ENCODE measurements at places on chromosomes 5 and 9. TPM values are rescaled to one million over a fixed set of nuclear protein-coding genes. Genes with fewer than 3 reads are reported as not detected.

- no peak for DNase-seq
Measured at GRCh38 chr9:95090871-95091577, 226.5 kb downstream of the FANCC start.

DNA sequence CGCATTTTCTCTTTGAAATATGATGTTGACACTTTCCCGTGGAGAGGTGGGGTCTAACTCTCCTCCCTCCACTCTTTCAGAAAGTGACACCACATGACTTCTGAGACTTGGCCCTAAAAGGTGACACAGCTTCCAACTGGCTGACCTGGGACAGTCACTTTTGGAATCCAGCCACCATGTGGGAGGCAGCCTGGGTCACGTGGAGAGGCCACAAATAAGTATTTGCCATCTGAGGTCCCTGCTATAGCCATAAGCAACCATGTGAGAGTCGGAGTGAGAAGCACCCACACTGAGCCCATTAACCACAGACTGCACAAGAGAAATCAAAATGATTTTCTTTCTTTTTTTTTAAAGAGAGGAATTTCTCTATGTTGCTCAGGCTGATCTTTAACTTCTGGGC is 4.1 kb upstream of the PHYKPL start:
- no peak for DNase-seq

GRCh38 chr9:37925786-37926736 is 22.1 kb upstream of the SLC25A51 start:
- DNase-seq: no peak

DNA sequence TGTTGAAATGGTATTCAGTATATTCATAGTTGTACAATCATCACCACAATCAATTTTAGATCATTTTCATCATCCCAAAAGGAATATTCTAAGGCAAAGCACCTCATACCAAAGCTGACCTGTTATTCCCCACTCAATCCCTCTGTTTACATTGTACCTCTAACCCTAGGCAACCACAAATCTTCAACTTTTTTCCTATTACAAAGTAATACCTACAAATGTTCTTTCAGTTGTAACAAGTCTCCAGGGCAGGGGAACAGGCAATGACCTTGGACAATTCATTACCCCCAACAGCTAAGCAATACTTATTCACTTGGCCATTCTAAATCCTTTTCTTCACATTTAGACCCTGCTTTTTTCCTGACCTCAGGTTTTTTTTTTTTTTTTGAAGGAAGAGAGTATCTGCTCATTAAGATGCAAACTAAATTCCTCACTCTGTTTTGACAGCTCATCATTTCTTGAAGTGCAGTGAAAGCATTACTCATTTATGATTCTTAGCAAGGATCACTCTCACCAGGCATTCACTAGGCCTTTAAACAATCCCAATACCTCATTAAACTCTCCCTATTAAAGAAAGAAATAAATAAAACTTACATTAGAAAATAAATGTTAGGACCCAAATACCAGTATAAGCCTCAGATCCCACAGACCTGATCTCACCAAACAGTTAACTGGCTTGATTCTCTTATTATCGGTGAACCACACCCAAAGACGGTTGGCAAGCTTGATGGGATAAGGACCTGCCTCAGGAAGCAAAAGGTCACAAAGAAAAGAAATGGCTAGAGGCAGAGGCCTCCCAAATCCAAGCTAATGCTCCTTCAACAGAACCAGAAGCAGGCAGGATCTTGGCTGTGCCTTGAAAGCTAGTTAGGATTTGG is 15.3 kb downstream of the MTMR12 start:
- no peak for DNase-seq

- no peak for DNase-seq
Measured at GRCh38 chr9:104361207-104361606, 142.9 kb upstream of the OR13F1 start.

GRCh38 chr5:57408285-57408684 is 74.3 kb downstream of the ACTBL2 start:
- DNase-seq: no peak

DNA sequence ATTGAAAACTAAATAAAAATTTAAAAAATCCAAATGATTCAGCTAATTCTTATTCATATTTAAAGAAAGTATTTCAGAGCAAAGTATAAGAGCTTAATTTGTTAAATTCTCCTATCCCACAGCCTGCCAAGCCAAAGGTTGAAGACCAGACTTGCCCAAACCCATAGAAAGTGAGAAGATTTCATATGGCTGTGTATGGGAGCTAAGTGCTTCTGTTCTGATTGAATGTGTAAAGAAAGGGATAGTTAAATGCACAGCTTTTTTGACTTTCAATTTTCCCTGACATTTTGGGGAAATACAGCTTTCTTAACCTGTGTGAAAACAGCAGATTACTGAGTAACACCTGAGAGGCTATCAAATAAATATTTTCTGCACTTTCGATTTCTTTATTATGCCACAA is 125.0 kb upstream of the MTAP start:
- DNase-seq: no peak

DNA sequence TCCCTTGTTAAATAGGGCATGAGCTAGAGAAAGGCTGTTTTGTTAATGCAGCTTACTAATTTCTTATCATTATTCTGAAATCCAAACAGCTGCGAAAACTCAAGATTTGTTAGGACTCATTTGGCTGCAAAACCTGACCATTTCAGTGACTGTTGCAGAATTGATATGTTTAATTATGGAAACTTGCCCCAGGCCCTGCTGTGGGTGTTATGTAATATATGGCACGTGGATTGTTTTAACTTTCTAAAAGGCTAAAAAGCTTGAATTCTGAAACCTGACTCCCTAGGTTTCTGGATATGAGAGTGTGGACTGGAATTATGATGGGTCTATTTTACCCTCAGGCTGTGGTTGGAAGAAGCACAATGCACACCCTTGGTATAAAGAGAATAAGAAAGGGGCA is 4.4 kb downstream of the IL9 start:
- DNase-seq: no peak

- no peak for DNase-seq
Measured at GRCh38 chr5:115320006-115320405, 23.6 kb upstream of the CCDC112 start.

DNA sequence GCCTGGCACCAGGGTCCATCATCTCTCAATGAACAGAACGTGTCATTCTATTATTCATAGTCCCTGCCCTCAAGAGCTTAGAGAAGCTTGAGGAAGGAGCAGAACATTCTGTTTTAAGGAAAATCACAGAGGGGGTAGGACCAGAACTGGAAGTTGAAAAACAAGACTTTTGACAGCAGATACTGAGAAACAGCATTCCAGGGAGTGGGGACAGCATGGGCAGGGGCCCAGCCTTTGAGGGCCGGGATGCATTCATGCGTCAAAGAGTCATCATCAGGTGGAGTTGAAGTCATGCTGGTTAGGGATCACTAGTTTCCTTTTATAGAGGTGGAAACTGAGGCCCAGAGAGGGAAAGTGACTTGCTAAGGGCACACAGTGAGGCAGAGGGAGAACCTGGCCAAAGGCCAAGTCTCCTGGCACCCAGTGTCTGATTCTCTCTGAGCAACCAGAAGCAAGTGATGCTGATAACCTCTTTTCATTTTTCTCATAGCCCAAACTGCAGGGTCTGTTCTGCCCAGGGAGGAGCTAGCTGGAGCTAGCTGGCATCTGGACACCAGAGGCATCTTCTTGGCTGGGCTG is 41.5 kb upstream of the STXBP1 start:
- no peak for DNase-seq

- peak; percentile 3 for DNase-seq
Measured at GRCh38 chr5:129771058-129771838, 23.4 kb downstream of the MINAR2 start.

DNA sequence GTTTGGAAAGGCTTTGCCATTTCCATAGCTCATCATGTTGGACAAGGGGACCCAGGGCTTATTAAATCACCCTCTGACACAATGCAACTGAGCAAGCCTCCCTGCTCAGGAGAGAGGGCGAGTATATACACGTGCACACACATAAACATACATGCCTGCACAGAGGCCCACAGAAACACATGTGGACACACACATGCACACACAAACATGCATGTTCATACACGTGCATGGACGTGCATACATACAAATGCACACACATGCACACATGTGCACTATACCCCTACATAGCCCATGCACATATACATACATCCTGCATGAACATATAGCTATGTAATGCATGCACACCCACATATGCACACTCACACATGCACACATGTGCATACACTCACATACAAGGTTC is 99.5 kb upstream of the ALDH1B1 start:
- DNase-seq: no peak

DNA sequence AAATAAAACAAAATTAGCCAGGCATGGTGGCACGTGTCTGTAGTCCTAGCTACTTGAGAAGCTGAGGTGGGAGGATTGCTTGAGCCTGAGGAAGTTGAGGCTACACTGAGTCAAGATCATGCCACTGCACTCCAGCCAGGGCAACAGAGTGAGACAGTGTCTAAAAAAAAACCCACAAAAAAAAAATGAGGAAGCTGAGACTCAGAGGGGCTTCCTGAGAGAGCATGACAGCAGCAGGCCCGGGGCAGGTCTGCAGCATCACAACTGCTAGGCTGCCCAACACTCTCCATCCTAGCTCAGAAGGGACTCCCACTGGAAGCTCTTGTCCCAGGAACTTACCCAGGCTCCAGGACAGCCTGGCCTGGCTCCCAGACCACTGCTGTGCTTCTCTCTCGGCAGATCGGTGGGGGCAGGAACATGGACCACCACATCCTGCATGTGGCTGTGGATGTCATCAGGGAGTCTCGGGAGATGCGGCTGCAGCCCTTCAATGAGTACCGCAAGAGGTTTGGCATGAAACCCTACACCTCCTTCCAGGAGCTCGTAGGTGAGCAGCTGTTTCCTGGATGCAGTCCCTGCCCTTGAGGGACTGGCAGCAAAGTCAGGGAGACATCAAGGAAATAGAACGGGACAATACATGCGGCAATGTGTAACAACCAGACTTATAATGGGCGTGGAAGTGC is 19.1 kb downstream of the PTGS1 start:
- no peak for DNase-seq

GRCh38 chr5:76467216-76467615 is 64.1 kb downstream of the IQGAP2 start:
- no peak for DNase-seq

- peak; percentile 96 for DNase-seq
Measured at GRCh38 chr5:68215208-68215897, at the start of gene PIK3R1. TSS of gene PIK3R1 (plus strand) at chr5:68215756. CDS start at chr5:68226676, 10,920 bp downstream.

- no peak for DNase-seq
Measured at GRCh38 chr5:87243161-87243844, 24.4 kb upstream of the RASA1 start.

DNA sequence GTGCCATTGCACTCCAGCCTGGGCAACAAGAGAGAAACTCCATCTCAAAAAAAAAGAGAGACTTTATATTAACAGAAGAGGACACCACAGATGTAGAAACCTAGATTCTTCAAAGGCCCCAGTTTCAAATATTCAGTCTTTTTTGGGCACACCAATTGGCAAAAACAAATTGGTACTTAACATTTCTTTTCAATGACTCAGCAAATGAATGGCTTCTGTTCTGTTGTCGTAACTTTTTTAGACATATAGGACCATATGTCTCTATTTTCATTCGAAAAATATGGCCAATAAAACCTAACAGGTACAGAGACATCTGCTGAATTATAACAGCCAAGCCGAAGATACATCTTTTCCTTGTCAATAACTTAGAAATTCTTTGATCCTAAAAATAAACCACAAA is 212.8 kb downstream of the EBF1 start:
- no peak for DNase-seq

DNA sequence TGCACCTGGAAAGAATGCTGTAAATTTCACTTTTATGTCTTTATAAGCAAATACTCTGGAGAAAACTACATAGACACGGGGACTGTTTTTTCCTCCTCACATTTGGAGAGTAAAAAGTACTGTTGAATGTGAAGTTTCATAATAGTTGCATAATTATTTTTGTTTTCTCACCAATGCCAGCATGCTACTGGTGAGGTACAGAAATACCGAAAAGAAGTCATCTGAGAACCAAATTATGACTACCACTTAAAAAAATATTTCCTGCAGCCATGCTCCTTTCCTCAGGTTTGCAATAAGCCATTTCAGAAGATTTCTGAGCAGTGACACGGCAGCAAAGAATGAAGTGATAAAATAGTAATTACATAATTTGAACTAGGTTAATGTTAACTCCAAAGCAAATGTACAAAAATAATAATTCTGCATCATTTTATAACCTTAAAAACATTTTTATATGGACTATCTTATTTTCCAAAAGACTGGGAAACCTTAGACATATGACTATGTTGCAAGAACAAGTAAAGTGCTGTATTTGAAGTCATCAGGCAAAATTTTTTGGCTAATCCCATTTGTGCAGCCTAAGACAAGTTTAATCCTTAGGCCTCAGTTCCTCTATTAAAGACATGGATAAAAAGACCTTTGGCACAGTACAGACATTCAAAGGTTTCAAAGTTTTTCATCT is 144.7 kb downstream of the PCSK1 start:
- no peak for DNase-seq

DNA sequence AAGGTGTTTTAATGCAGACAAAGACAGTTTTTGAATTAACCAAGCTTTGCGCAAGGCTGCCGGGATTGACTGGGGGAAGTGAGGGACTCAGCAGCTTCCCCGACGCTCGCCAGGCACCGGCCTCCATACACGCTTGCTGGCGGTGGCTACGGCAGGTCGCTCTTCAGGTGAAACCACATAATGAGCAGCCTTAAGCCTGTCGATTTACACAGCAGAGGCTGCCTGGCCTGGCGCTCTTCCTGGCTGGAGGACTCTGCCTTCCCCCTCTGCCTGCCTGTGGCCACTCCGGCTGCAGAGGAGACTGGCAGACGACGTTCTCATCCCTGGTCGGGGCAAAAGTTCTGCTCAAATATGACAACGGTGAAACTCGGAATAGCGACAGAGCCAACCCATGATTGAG is 9.0 kb upstream of the NOTCH1 start:
- no peak for DNase-seq

- DNase-seq: no peak
Measured at GRCh38 chr5:150587856-150588595, 52.4 kb upstream of the SYNPO start.

- DNase-seq: no peak
Measured at GRCh38 chr9:34635556-34635955, 2.0 kb downstream of the SIGMAR1 start.

GRCh38 chr5:132489871-132490483 is 596 bp downstream of the IRF1 start:
- peak; percentile 65 for DNase-seq

Gene TRPM6
- 3.0 TPM for total RNA-seq

Gene SLC26A2
- total RNA-seq: 20.1 TPM

Gene EIF4E1B
- total RNA-seq: 0.27 TPM

Gene ALDH1A1
- total RNA-seq: 2.5 TPM

Gene PDGFRB
- total RNA-seq: 37.9 TPM

Gene IL11RA
- 16.1 TPM for total RNA-seq

Gene CCL19
- not detected for total RNA-seq

Gene BRINP1
- 35.4 TPM for total RNA-seq

Gene TLN1
- total RNA-seq: 29.4 TPM

Gene ATP10B
- total RNA-seq: 15.0 TPM

Gene LRRC19
- not detected for total RNA-seq

Gene LHX6
- 1.5 TPM for total RNA-seq

Gene IFNA5
- not detected for total RNA-seq

Gene TMEM161B
- 50.2 TPM for total RNA-seq

Gene LSM11
- 61.5 TPM for total RNA-seq

Gene IL5
- not detected for total RNA-seq

Gene SLC36A3
- not detected for total RNA-seq

Gene GLRA1
- total RNA-seq: 3.6 TPM

Measured in cerebellum (tissue), 4 donors.